ENCODE measurements at places on chromosomes 5 and 9.
A peak's percentile ranks its signal among the peaks of the same experiment; 100 is the strongest.

DNA sequence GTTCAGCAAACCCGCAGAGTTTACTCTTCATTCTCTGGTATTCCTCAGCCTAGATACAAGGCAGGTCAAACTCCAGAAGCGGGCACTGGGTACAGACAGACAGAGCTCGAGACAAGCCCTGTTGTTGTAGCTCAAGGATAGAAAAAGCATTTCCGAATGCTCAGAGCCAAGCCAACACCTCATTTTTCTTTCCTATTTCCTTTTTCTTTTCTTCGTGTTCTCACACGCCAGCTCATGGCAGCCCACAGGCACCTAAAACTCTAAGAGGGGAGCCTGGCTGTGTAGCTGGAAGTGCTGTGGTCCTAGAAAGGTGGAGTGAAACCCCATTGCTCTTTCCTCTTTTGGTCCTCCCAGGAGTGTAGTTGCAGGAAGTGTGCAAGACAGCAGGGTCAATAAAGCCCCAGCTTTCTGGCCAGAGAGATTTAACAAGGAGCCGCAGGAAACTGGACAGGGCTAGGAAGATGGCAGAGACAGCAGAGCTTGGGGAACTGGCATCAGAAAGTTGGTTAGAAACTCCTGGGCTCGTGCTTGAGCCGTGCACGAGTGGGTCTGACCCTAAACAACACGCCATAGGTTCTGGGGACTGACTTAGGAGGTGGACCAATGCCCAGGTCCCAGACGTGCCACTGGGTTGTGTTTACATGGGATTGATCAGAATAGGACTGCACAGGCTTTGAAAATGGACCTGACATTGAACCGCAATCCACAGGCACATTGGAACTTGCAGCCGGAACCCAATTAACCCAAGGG, 41.6 kb downstream of the ADAMTS2 start:
- no peak for DNase-seq

GRCh38 chr9:2495221-2496005, 126.2 kb upstream of the VLDLR start:
- DNase-seq, result no peak

GRCh38 chr5:68140763-68141162, 74.8 kb upstream of the PIK3R1 start:
- no peak for DNase-seq

- DNase-seq, result no peak
Observed at GRCh38 chr9:18989865-18990264, 43.1 kb downstream of the SAXO1 start.

GRCh38 chr9:134188386-134189144, 24.2 kb upstream of the RNU6ATAC start:
- DNase-seq, result peak; percentile 34

GRCh38 chr5:142915813-142916424, 145.7 kb downstream of the ARHGAP26 start:
- DNase-seq, result peak; percentile 19

GRCh38 chr9:77648234-77649108, at the start of gene GNA14:
Gene GNA14, minus strand, starts transcription at chr9:77648322. Its CDS starts 529 bp downstream, at chr9:77647793.
- DNase-seq, result peak; percentile 8

DNA sequence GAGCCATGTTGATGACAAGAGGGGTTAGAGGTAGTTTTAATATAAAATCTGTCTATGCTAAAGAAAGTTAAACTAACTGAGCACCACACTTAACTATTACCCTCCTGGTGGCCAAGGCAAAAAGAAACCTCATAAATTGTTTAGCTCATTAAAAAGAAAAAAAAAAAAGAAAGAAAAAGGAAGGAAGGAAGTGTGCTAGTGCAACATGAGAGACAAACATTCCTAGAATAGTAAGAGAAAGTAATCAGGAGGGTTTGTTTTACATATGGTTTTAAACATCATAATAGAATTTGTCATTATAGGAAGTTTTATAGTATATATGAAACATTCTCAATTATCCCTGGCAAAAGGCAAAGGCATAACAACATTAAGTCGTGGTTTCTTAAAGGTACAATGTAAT, 152.3 kb downstream of the SNX18 start:
- DNase-seq, result no peak

DNA sequence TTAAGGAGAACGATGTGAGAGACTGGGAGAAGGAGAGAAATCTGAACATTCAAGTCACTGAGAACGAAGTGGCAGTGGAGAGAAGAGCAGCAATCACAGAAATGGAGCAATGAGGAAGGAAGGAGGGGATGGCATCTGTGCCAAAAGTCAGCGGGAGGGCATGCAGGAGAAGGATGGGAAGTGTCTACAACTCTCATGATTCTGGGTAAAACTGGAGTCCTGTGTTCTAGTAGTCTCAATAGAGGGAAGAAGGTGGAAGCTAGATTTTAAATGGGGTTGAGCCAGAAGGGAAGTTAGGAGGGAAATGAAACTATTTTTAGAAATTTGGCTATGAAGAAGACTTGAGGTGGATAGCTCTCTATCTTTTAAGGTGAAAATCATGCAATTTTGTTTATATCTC, 39.1 kb upstream of the SPATA31C2 start:
- no peak for DNase-seq

- no peak for DNase-seq
Observed at GRCh38 chr5:189976-190365, 1.3 kb upstream of the LRRC14B start.

- no peak for DNase-seq
Observed at GRCh38 chr9:90888941-90889340, 87.3 kb downstream of the SYK start.

DNA sequence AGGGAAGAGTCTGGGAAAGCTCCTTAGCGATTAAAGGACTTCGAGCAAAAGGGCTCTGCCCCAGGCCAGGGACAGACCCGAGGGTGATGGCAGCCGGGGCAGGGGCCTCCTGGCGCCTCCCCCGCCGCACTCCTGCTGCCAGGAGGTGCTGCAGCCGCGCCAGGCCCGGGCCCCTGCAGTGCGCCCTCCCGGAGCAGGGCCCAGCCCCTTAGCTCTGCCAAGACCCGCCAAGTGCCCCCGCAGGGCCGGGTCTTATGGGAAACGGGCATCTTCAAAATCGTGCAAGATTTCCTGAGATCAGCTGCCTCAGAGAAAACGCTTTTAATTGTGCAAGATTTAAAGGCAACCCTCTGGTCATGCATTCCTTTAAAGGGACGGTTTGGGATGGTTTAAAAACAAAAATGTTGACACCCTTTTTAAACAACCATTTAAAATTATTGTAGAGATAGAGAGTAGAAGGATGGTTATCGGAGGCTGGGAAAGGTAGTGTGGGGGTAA, 52.4 kb downstream of the CDC14B start:
- peak; percentile 55 for DNase-seq

- peak; percentile 97 for DNase-seq
Observed at GRCh38 chr9:97411789-97412625, at the start of gene TDRD7. Gene TDRD7, plus strand, starts transcription at chr9:97412096. Its CDS starts 16,370 bp downstream, at chr9:97428466.

DNA sequence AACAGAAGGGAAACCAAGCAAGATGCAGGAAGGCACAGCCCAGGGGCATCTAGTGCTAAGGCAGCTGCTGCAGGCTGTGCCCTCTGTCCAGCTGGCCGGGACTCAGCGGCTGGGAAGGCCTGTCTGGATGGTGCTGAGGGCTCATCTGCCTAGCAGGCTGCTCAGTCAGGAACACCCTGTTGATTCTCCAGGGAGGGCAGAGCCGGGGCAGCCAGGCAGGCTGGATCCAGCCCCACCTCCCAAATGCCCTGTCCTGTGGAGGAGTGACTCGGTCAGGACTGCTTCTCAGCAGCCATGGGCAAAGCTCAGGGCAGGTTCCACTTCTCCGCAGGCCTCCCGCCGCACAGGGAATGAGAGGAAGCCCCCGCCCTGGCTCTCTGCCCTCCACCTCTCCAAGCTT, 7.8 kb upstream of the LCN9 start:
- no peak for DNase-seq

DNA sequence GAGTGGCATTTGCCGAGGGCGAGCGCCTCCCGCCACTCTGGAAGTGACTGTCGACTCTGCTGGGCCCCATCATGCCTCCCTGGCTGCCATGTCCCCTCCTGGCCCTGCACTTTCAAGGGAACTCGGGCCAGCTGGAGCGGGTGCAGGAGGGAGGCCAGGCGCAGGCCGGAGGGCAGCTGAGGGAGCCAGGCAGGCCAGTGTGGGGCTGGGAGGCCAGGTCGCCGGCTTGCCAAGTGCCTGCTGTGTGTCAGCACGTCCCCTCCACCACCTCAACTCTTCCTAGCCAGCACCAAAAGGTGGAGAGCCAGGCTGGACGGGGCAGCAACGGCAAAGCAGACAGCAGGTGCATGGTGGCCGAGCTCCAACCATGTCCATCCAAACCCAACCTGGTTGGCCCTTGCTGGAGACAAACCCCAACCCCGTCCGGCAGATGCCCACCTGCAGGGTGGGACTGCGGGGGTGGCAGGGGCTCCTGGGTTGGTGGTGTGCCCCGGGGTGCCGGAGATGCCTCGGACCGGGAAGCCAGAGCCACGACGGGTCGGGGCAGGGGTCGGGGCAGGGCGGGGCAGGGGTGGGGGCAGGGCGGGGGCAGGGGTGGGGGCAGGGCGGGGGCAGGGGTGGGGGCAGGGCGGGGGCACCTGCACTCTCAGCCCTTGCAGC, 36.5 kb upstream of the EGFL7 start:
- DNase-seq, result no peak

DNA sequence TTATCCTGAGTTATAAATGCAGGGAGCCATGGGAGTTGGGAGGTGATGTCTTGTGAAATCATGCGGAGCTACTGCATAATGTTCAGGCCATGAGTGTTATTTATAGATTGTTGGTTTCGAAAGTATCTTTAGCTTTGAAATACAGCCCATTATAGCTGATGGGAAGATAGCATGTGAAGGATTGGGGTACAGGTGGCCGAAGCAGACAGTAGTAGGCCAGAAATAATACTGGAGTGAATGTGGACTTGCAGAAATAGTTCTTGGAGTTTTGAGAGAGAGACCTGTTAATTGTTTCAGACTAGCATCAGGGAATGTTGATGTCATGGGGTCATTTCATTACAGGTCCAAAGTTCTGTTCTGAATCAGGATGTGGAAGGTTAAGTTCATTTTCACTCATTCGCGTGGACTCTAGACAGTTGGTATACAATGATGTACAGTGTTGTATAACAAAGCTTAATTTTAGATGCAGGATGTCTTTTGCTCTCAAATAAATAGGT, 3.8 kb downstream of the ATP6V1G1 start:
- DNase-seq, result no peak

GRCh38 chr9:107174441-107174840, 108.6 kb upstream of the RAD23B start:
- peak; percentile 29 for DNase-seq

- no peak for DNase-seq
Observed at GRCh38 chr9:130330202-130330862, 64.8 kb downstream of the HMCN2 start.

GRCh38 chr5:112535356-112535755, 116.3 kb upstream of the EPB41L4A start:
- DNase-seq, result no peak

- DNase-seq, result peak; percentile 81
Observed at GRCh38 chr9:72554221-72554641, 32.8 kb downstream of the TMC1 start.

- no peak for DNase-seq
Observed at GRCh38 chr5:59276325-59276675, 617.2 kb downstream of the PDE4D start.

DNA sequence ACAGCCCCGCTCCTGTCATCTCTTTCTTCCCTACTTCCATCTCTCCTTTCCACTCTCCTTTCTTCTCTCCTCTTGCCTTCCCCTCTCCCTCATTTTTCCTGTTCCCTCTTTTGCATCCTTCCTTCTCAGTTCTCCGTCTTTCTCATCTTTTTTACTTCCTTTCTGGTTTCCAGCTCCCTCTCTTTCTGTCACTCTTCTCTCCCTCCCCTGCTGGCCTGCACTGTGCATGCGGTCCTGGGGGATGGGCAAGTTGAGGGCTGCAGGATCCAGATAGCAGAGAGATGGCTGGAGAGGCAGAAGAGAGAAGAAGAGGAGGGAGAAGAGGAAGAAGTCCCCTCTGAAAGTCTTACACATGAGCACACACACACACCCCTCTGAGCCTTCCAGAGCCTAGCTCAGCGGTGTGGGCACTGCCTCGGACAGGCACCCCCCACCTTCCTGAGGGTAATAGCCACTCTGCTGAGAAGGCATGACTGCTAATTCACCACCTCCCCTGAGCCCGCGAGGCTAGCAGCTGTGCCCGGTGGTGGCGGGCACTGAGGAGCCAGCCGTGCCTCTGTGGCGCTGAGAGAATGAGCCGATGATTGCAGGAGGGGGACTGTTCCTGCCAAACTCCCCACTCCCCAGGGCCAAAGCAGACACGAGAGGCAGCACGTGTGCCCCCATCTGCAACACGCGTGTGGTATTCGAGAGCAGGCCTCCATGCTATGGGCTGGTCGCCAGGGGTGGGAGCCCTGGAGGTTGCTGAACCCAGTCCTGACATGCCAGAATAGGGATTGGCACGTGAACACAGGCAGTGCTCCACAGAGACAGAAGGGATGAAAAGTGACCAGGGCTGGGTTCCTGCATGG, 3.7 kb upstream of the CAMK2A start:
- DNase-seq, result no peak

- DNase-seq, result peak; percentile 66
Observed at GRCh38 chr9:21813575-21814473, 11.4 kb downstream of the MTAP start.

DNA sequence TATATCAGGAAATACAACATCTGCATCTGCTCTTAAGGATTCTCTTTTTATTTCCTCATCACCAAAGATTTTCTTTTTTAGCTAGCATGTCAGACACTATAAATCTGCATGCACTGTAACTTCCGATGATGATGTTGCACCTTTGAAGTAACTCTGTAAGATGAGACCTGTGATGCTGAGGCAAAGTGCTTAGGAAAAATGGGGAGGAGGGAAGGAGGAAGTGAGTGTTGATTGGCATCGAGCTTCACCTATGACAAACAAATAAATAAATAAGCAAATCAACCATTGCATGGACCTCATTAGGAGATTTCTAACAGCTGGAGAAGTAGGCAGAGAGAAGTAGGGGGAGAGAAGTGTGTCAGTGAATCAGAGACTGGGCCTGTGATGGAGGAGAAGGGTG, 52.6 kb downstream of the ENC1 start:
- DNase-seq, result no peak

- no peak for DNase-seq
Observed at GRCh38 chr9:123655681-123656423, 274.1 kb downstream of the DENND1A start.

- DNase-seq, result no peak
Observed at GRCh38 chr5:139640421-139641115, 7.6 kb upstream of the CXXC5 start.

DNA sequence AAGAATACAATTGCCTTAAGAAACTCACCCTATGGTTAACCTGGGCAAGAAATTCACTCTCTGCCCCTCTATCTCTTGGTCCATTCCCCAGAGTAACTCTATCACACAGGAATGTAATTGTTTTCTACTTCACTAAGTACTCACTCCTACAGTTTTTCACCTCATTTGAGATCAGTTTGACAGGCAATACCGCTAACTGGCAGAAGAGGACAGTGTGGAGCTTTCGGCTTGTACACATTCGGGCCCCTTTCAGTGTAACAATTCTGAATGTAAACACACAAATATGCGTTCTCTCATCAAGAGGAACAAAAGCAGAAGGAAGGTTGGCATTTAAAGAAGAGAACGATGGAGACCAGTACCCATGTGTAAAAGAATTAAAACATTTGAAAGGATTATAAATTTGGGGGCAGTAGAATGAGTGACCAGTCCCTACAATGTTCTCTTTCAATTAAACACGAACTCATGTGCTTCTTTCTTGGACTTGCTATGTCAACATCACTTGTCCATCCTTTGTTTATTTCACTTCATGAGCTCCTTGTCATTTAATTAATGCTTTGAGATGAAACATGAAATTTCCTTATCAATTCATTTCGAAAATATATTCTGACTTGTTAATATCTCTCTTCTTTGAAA, 188.5 kb upstream of the GRAMD2B start:
- no peak for DNase-seq

Data from AG08395 (cell line).